Erythroblast (primary cell): ENCODE measurements at places on chromosomes 4 and X.

- no peak for DNase-seq
Observed at GRCh38 chr4:184648054-184648312, 1.3 kb downstream of the CASP3 start.

DNA sequence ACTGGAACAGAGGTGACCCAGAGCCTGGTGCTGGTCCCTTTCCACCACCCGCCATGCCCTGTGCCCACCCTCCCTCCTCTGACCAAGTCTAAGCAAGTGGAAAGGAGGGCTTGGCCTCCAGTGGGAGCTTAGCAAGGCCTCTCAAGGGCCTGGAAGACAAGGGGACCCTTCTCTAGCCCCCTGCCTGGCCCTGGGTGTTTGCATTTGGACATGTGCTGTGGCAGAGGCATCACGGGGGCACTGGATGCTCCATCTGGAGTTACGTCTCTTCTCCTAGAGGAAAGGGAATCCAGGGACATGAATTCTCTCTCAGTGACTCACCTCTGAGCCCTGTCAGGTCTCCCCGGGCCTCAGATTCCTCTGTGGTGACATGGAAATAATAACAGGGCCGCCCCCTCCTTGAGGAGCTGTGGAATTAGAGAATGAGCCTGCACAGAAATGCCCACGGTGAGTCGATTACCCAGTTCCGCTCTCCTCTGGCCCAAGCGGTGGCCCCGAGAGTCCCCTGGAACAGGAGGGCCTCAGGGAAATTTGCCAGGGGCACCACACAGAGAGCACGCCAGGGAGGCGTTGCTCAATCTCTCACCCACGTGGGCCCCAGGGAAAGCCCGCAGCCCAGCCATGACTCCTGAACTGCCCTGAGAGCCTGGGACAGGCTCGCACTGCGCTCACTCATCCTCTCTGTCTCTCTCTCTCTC is 189.6 kb downstream of the BCOR start:
- DNase-seq = no peak

GRCh38 chrX:12866451-12867377 is at the start of gene TLR7:
Gene TLR7, plus strand, starts transcription at chrX:12867072. Its CDS starts 507 bp downstream, at chrX:12867579.
- no peak for DNase-seq

DNA sequence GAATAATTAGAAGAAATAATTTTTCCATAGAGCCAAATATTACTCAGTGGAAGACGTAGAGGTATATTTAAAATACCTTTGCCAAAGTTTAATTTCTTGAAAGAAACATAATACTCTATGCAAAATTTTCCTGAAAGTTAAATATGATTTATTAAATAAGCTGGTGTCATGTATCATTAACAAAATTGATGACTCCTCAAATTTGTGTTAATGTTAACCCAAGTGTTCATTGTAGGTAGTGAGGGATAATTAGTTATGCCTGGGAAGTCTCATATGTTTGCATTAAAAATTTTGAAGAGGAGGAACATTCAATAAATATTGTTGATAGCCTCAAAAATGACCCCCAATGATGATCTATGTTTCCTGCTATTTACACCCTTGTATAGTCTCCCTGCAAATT is 292.7 kb upstream of the AMOT start:
- DNase-seq = no peak

DNA sequence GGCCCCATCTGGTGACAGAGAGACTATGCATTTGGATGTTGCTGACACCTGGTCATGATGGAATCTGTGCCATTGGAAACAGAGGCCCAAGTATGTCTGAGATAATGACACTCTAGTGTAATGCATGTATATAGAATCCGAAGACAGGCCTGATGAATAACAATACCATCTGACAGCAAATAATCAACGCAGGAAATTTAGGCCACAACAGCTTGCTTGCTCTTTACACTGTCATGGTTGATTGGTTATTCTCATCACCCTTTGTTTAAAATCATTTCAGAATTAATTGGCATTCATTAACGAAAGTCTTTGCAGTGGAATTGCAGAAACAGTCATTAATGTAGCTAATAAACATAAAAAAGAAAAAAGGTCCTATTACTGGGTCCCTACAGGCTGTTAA is 194.8 kb downstream of the AFF2 start:
- no peak for DNase-seq

DNA sequence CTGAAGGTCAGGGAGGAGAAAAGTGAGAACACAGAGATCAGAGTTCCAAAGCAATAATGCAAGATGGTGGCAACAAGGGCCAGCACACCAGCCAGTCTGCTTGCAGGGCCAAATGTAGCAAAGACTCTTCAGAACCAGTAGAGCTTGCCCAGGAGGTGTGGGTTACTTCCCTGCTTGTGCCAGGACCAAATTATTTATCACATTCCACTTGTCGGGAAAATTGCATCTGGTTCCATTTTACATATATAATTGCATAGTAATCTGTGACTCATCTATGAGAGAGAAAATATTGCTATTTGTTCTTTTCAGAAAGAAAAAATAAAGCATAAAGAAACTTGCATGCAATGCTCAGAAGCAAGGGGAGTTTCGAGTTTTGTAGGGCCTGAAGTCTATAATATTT is 41.4 kb downstream of the MAML3 start:
- DNase-seq = no peak

GRCh38 chr4:111595456-111595855 is 549.8 kb upstream of the FAM241A start:
- DNase-seq = no peak

- no peak for DNase-seq
Observed at GRCh38 chr4:184313702-184314659, 96.3 kb upstream of the ENPP6 start.

DNA sequence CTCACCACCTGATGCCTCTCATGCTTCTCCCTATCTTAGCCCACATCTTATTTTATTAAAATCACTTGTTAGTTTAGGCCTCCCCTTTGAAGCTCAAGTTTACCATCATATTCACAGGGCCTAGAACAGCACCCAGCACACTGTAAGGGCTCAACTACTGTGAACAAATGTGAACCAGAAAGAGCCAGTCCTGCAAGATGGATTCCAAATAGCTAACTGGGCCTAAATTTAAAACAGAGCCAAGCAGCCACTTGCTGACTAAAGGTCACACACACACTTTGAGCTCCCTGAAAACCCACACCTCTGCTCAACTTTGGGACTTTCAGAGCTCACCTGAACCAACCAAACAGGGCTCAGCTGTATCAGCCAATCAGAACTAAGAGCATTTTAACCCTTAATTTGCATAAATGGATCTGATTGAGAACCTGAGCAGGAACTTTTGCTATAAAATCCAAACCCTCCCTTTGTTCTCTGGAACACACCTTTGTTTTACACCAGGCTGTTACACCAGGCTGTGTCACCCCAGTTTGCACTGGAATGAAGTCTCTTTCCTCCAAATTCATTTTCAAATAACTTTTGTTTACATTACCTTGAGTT is 62.1 kb upstream of the EXOC1L start:
- DNase-seq = no peak

- no peak for DNase-seq
Observed at GRCh38 chrX:14355556-14355955, 173.8 kb upstream of the GLRA2 start.

- no peak for DNase-seq
Observed at GRCh38 chr4:7859326-7859725, 80.3 kb downstream of the AFAP1 start.

- DNase-seq = peak; percentile 92
Observed at GRCh38 chr4:74056858-74057562, 18.5 kb upstream of the CXCL3 start.

- no peak for DNase-seq
Observed at GRCh38 chrX:25442499-25442898, 426.7 kb upstream of the ARX start.

DNA sequence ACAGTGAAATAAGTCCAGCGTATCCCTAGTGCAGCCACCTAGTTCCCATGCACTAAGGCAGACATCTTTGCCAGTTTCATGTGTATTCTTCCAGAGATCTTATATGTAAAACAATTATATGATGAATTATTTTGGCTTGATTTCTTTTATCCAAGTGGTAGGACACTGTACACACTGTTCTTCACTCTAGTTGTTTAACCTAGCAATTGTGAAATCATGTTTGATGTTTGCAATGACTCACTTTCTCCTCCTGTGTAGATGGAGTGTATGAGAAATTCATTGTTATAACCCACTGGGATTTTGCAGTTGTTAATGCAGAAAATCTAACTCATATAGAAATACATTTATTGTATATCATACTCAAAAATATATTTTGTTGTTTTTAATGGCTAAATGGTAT is 17.5 kb upstream of the TBC1D1 start:
- no peak for DNase-seq

DNA sequence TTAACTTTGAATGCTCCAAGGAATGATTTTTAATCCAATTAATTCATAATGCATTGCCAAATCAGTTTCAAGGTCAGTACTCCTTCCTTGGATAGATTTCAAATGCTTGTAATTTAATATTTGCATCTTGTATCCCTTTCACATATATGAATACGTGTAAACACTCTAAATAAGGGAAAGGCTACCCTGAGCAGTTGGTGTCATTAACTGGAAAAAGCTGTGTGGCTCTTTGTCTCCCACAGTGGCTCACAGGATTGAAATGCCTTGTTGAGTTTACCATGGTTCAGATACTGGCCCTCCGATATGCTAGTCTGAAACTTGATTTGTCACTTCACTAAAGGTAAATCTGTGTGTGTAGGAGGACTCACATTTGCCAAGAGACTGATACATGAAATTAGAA is 16.7 kb upstream of the ACOT9 start:
- DNase-seq = no peak

- DNase-seq = no peak
Observed at GRCh38 chr4:17707671-17708070, 73.8 kb downstream of the FAM184B start.

GRCh38 chrX:93264261-93265002 is 408.9 kb downstream of the NAP1L3 start:
- no peak for DNase-seq

DNA sequence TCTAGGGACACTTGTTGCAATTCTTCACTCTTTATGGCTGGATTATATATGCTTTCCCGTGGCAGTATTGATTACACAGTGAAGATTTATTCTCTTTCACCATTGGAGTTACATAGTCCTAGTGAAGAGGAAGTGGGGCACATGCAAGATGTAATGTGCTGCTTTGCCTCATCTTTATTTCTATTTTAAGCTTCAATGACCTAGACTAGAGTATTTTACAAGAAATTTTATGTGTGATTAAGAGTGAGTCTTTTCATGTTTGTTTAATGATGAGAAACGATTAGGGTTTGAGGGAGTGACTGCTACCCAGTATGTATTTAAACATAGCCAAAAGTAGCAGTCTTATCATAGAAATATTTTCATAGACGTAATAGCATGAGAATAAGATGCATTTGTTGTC is 30.8 kb downstream of the DIAPH2 start:
- DNase-seq = no peak

- no peak for DNase-seq
Observed at GRCh38 chr4:148299337-148299736, 142.9 kb downstream of the NR3C2 start.

DNA sequence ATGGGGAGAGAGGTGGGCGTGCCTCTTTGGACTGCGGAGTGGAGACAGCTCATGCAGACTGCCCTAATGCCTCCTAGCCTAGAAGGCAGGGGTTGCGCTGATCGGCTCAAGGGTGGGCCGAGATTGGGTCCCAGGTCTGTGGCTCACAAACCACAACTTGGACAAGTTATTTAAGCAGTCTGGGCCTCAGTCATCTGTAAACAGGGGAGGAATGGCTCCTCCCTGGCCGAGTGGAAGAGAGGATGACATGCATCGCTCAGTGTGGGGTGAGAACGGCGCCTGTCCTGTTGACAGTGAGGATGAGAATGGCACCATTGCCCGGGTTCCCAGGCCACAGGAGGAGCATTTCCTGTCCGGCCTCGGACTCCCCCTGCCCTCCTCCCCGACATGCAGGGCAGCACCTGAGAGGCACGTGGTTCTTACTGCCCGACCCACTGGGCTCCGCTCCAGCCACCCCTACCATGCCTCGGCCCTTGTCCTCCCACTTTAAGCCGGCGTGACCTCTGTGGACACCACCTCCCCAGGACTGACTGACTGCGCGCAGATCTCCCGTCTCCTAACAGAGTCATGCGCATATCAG is 40.3 kb upstream of the GRPEL1 start:
- DNase-seq = no peak

DNA sequence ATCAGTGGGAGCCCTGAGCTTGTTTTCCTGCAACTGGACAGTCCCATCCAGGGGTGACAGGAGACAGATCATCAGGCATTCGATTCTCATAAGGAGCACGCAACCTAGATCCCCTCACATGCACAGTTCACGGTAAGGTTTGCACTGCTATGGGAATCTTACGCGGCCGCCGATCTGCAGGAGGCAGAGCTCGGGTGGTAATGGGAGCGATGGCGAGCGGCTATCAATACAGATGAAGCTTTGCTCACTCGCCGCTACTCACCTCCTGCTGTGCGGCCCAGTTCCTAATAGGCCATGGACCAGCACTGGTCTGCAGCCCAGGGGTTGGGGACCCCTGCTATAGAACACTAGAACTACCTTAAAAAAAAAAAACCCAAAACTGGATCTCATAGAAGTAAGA is 45.4 kb downstream of the ARSD start:
- DNase-seq = no peak

GRCh38 chr4:131370846-131371245 is 1778.2 kb upstream of the PCDH10 start:
- no peak for DNase-seq

DNA sequence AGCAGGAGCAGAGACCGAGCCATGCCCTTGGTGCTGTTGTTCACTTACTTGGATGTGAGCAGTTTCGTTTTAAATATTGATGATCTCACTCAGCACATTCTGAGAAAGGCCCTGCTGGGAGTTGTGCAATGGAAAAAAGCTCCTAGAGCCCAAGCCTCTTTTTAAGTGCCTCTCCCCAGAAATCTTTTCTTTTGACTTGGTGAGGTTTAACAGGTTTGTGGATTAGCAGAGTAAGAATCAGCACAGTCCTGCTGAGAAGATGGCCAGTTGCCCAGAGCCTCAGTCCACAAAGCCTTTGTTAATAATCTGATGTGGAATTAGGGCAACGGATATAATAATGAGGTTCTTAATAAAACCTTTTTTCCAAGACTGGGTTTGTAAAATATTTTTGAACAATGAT is 157.5 kb upstream of the ATP6AP2 start:
- no peak for DNase-seq

- DNase-seq = no peak
Observed at GRCh38 chrX:6968231-6968630, 179.3 kb upstream of the STS start.

DNA sequence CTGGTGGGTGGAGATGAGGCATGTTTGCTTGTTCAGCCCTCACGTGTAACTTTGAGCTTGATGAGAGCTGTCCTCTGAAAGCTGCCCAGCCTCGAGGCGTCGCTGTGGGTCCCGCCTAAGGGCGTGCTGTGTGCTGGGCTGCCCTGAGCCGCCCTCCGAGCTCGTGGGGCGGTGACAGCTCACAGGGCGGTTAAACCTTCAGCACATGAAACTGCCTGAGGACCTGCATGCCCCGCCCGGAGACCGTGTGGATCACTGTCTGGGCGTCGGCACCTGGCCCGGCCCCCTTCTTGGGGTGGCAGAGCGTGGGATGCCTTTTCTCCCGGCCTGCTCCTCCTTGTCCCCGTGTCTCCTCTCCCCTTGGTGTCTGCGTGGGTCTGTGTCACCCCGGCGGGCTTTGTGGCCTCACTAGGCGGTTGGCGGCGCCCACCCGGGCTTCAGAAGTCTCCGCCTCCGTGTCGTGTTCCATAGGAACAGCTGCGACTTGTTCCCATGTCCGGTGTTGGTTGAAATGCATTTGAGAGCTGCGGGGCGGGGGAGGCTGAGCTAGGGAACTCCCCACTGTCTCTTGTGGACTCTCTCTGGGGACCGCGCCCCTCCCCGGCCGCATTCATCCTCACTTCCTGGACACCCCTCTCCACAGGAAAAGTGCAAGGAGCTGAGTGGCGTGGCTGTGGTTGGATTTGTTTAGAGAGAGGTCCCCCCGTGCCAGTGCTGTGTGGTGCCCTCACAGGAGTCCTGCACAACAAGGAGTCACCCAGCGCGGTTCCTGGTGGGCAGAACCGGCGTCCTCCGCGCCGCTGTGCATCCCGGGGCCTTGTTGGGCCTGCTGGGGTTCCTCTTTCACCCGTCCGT is 6.8 kb downstream of the AKAP17A start:
- DNase-seq = peak; percentile 64
